Stimulated activated naive B cell treated with anti-CD40 and anti-IgM and Interleukin-4, amounts not matched to agents 10 μg/mL and 1 μg/mL and 100 μg/mL, for 72 hours (primary cell): ENCODE measurements at places on chromosomes 7 and 10.

DNA sequence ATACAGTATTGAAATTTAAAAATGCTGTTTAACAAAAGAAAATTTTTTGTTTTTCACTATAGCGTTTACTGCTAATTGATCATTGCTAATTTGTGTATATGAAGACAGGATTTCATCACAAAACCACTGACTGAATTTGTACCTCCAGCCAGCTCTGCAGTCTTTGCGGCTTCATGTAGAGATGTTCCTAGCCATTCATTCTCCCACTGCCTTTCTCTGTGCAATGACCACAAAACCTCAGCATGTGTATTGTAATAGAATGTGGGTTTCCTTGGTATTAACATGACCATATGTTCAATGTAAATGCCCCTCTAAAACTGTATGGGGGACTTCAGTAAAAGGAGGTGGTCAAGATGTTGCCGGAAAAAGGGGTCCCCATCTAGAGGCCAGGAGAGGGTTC lies 81.1 kb upstream of the STEAP1B start:
- DNase-seq, result no peak

DNA sequence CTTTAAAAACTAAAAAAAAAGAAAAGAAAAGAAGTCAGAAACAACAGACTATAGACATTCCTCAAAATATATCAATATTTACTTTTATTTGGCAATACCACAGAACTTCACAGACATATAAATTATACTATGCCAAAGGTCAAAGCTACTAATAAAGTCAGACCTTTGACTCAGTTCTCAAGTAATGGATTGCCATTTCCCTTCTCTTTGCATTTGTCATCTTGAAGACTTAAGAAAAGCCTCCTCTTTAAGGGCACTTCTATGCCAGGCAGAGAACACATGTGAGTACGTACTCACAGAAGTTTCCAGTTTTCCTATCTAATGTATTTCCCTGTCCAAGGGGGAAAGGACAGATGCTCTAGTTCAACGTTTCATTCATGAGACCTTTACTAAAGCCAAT lies 37.6 kb downstream of the TNPO3 start:
- DNase-seq, result no peak

DNA sequence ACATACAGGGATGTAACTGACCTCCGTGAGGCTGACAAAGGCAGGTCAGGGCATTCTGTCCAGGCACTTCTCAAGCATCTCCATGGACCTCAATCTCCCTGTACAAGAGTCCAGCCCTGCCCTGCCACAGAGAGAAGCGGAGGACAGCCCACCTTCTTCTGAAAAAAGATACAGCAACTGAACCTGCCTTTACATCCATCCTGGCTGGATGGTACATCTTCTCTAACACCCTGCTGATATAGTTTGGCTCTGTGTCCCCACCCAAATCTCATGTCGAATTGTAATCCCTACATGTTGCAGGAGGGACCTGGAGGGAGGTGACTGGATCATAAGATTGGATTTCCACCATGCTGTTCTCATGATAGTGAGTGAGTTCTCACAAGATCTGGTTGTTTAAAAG lies 40.5 kb upstream of the KCNMA1 start:
- DNase-seq, result no peak

- DNase-seq, result no peak
Observed at GRCh38 chr7:152922318-152923081, 162.9 kb downstream of the ACTR3B start.

DNA sequence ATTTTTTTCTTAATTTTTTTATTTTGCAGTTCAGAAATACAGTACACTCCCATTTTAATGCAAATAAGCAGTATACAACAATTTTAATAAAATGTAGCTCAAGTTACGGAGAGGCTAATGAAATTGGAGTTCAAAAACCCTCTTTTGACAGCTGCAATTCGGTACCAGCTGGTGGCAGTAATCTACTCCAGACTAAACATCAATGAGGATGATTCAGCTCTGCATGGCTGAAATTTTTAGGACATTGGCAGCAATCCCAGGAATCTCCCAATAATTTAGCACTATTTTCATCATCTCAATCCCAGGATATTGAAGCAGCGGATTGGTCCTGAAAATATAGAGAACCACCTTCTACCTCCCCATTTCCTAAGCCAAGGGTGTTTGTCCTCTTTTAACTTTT lies 278.8 kb downstream of the CACNA2D1 start:
- DNase-seq, result no peak

DNA sequence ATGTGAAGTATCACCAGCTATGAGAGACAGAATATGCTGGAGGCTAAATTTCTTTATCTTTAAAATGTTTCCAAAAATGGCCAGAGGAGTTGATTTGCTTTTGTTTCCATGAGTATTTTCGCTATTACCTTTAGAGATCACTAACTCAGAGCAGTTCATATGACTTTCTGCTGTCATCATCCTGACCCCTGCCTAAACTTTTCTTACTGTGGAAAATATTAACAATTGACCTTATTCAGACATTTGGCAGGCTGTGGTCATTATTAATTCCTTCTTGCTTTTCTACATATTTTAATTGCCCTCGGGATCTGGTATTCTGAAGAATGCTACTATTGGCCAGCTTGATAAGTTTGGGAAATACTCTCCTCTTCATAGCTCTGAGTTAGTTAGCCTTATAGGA lies 156.5 kb downstream of the EXOC4 start:
- DNase-seq, result no peak

DNA sequence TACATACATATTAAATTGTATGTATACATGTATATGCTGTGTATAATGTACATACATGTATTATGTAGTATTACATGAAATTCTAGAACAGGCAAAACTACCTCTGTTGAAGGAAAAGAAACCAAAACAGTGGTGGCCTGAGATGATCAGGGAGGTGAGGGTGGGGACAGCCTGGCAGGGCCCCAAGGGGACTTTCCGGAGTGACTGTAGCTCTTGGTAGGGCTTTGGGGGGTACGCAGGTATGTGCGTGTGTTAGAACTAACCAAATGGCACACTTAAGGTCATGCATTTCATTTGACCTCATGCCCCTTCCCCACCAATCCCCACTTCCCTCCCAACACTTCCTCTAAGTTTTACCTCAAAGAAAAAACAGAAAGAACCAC lies 31.3 kb downstream of the CTBP2 start:
- DNase-seq, result no peak

DNA sequence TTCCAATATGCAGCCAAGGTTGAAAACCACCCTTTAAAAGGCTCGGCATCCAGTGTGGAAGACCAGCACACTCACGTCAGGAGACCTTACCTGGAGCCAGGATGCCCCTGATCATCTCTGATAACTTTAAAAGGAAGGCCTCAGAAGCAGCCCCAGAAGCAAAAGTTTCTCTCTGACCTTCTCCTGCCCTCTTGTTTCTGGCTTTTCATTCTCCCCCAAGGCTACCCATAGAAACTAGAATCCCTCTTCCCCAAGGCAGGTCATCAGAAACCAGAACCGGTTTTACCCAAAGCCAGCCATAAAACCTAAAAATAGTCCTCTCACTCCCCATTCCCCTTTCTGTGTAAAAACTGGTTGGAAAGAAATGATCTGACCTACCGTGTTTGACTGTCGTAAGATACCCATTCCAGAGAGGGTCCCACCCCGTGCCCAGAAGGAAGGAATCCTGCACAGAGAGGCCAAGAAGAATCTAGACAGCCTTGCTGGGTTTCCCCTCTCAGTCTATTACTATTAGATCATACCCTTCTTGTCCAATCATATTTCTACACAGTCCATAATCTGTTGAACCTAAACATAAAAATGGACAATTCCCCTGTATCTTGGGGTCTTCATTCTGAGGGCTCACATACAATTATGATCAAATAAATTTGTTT lies 17.5 kb upstream of the TSPAN14 start:
- no peak for DNase-seq

DNA sequence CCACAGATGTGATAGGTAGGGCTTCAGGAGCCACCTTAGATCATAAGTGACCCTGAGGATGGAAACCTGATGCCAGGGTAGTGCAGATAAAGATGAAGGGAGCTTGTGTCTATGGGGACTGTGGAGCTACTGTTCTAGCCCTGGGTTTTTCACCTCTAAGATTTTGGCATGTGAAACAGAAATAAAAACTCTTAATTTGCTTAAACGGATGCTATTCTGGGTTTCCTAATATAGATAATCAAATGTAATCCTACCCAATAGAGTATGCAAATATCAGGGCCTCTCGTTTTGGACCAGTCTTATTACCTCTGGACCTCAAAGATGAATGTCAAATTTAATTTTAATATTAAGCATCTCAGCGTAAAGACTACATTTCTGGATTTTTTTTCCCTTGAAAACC lies 49.3 kb downstream of the ABCB4 start:
- no peak for DNase-seq

GRCh38 chr10:77077316-77077945 lies 560.2 kb downstream of the KCNMA1 start:
- DNase-seq, result no peak

DNA sequence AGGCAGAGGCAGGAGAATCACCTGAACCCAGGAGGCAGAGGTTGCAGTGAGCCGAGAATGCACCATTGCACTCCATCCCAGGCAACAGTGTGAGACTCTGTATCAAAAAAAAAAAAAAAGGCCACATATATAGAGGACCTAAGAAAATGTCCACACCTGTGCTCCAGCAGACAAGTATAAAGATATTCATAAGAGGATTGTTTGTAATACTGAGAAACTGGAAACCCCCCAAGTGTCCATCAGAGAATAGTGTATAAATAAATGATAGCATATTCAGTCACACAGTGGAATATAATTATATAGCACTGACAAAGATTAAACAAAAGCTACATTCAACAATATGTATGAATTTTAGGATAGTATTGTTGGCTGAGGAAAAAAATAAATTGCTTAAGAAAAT lies 1050.6 kb downstream of the GRM8 start:
- DNase-seq, result no peak

DNA sequence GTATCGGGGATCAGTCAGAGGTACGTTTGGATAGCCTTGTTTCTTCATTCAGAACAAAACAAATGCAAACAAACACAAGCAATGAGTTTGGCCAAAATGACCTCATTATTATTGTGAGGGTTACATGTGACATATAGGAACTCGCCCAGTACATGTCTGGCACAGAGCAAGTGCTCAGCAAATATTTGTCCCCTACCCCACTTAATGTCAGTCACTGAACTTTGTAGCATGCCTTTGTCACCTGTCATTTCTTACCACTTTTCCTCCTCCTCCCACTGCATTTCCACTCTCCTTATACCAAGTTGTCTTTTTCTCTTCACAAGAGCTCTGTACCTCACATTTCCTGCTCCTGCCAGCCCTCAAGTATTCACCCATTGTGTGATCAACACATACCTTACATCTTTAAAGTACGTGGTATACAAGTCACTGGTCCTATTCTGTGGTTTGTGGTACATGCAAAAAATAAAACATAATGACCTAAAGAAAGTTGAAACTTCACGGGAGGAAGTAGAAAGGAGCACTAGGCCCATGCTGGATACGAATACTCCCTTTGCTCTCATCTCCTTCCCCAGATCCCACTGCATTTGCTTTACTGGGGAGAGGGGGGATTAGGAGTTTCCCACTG lies 236.0 kb downstream of the INHBA start:
- no peak for DNase-seq

DNA sequence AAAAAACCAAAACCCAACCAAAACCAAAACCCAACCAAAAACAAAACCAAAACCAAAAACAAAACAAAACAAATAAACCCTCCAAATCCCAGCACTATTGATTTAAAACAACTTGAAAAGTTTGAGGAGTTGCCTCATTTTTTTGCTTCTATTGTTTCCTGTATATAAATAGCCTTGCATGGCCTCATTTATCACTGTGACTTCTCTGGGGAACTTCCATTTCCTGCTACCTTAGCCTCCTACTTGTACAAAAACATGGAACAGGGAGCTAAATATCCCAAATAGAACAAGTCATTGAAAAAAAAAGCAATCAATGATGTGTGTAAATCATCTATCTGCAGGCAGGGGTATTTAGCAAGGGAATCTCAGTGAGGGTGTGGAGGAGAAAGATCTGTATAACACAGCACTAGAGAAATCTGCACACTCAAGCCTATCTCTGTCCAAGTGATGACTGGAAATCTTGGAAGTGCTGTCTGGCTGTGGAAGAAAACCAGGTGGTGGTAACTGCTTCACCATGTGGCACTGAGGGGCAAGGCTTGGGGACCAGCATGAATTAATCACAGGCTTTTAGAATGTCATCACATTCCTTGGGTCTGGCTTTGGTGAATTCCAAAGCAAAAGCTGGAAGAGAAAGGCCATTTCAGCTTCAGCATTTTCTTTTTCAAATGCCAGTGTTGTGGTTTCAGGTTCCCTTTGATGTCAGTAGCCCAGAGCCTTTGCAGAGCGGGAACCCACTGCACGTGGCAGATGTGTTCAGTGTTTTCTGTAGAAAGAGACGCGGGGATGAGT lies 349.5 kb upstream of the ZNF32 start:
- DNase-seq, result no peak

DNA sequence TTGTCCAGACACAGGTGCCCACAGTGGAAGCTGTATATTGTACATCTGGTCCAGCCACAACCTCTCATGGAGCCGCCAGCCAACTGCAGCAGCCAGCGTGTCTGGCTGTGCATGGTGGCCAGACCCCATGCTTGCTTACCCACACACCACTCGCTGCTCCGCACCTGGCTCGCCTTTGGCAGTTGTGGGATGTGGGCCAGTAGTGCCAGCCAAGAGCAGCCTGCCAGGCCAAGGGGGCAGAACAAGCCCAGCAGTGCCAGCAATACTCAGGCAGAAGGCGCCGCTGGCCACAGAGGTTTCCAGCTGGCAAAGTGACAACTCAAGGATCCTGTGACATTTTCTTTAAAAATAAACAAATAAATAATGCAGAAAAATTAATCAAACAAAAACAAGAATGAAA lies 11.7 kb upstream of the TMEM243 start:
- DNase-seq, result no peak

- DNase-seq, result no peak
Observed at GRCh38 chr7:38179776-38180226, 1.8 kb downstream of the STARD3NL start.

DNA sequence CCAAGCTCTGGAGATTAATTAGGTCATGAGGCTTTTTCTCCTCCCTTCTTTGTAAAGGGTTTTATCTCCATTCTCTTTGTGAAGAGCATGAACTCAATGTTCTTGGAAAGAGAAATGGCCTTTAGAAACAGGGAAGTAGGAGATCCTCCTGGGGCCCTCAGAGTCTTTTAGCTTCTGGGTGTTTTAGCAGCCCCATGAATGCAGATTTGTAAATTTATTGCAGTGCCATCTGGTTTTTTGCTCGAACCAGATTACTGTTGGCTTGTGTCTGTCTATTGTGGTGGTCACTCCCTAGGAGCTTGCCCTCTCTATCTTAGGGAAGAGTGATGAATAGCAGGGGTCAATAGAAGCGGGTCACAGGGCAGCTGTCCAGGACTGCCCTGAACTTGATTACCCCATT lies 110.6 kb downstream of the BTRC start:
- DNase-seq, result no peak

- no peak for DNase-seq
Observed at GRCh38 chr10:55476129-55476528, 675.1 kb upstream of the PCDH15 start.

DNA sequence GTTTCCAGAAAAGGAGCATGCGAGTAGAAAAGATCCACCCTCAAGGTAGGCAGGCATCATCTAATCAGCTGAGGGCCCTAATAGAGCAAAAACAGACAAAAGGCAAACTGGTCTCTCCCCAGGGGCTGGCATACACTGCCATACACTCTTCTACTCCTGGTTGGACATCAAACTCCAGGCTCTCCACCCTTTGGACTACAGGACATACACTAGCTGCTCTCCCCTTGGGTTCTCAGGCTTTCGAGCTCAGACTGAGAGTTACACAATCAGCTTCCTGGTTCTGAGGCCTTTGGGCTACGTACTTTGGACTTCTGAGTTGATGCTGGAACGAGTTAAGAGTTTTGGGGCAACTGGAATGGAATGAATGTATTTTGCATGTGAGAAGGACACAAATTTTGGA lies 50.9 kb upstream of the TM9SF3 start:
- no peak for DNase-seq
